ENCODE measurements at places on chromosomes 4 and X.

GRCh38 chr4:84680956-84681355 lies 98.0 kb downstream of the CDS1 start:
- DNase-seq: no peak

- DNase-seq: no peak
Observed at GRCh38 chr4:47490550-47490949, 5.5 kb downstream of the ATP10D start.

GRCh38 chrX:17359500-17359899 lies 15.5 kb upstream of the NHS start:
- no peak for DNase-seq

- no peak for DNase-seq
Observed at GRCh38 chrX:114268643-114269042, 315.2 kb upstream of the HTR2C start.

DNA sequence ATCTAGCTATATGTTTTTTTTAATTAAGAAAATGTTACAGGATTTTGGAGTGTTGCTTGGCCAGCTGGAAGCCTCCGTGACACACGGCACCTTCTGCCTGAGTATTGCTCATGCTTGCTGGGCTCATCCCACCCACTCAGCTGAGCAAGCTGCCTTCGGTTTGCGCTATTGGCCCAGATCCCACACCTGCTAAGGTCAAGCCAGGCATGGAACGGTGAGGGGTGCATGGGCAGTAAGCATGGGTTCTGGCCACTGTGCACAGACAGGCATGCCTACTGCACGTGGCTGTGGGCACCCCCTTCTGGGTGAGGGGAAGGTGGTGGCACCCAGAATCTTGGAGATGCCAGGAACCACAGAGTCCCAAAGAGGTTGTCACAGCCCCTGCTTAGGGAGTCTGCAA lies 1178.4 kb upstream of the PCDH7 start:
- DNase-seq: no peak

DNA sequence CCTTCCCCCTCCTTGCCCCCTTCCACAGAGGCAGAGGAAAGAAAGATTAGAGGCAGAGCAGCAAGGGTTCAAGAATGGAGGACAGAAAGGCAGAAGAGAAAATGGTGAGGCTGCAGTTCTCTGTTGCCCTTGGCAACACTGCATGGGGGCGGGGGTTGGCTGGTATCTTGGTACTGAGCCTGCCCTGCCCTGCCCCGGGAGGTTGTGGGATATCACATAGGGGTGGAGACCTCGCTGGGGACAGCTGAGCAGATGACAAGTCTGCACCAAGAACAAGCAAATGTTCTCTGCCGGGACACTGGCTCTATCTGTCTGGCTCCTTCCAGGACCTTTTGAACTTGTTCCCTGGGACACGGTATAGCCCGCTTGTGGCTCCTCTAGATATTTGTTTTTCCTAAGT lies 39.8 kb downstream of the NHS start:
- no peak for DNase-seq

- DNase-seq: no peak
Observed at GRCh38 chr4:95585016-95585695, 36.4 kb upstream of the UNC5C start.

- no peak for DNase-seq
Observed at GRCh38 chrX:121903961-121904360, 856.6 kb downstream of the GLUD2 start.

DNA sequence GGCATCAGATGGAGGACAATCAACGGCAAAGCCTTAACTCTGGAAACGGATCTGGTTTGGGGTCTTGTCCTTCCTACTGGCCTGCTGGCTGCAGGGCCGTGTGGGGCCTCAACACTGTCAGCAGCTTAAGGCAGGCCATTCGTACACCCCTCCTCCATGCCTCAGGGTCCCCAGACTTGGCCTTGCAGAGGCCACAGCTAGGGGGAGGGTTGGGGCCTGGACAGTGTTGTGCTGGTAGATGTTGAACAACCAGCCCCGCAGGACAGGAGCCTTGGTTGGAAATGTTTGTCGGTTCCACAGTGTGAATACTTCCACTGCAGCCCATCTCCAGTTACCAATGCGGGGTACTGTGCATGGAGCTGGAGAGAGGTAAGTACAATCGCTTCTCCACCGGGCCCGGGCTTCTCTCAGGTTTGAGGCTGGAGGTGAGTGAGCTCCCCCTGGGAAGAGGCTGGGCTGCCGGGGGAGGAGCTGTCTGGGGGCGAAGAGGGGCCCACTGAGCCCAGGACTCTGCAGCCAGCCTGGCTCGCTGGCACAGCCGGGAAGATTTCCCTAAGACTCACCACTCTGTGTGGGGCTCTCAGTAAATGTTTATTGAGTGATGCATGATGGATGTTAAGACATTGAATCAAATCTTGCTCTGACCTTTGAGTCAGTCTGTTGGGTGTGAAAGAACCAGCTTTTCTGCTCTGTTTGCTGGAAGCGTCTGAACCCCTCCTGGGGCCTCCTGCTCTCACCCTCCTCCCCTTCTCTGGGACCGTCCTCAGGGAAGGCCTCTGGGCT lies 19.7 kb upstream of the GPR78 start:
- no peak for DNase-seq

DNA sequence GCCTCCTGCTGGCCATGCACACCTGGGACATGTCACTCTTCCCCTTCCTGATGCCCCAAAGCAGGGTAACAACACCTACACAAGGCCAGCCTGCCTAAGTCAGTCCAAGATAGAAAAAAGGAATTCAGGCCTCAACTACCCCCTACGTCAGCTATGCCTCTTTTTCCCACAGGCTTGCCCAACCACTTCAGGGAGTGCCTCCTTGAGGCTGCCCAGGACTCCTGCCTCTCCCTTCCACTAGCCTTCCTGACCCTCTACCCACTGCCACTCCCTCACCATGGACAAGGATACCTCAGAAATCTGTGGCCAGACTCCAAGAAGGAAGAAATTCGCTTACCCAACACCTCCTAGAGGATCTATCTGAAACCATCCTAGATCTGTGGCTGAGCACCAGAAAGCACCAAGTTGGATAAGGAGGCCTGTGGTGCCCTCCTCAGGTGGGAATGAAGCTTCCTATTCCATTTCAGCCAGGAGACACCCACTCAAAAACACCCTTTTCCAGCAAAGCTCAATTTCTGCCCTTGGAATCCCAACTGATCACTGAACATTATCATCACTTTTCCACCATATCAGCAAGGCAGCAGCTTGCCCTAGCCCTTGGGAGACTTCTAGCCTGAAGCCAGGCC lies 1.8 kb downstream of the KDM5C start:
- no peak for DNase-seq

GRCh38 chr4:27985522-27985921 lies 1124.9 kb downstream of the STIM2 start:
- no peak for DNase-seq

DNA sequence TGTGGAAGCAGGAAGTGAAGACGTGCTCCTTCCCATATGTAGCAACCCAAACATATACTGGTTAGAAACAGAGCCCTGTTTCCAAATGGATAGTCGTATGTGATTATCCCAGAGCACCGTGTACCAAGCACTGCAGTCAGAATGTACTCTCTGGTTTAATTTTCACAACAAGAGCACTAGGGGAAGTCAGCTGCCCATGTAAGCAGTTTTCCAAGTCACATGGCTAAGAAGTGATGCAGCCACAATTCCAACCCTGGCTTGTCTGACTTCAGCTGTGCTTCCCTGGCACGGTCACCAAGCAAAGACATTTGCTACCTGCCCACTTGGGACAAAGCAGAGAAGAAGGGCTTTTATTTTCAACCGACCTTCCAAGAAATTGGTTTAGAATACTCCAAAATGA lies 28.2 kb upstream of the CEP135 start:
- DNase-seq: no peak

DNA sequence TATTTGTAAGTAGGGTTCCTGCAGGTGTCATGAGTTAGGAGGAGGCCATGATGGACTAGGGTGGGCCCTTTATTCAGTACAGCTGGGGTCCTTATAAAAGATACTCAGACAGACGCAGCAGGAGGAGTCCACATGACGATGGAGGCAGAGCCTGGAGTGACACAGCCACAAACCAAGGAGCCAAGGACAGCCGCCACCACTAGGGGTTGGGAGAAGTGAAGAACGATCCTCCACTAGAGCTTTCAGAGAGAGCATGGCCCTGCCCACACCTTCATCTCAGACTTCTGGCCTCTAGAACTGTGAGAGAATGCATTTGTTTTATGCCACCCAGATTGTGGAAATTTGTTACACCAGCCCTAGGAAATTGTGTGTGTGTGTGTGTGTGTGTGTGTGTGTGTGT lies 31.1 kb downstream of the JAKMIP1 start:
- DNase-seq: no peak

DNA sequence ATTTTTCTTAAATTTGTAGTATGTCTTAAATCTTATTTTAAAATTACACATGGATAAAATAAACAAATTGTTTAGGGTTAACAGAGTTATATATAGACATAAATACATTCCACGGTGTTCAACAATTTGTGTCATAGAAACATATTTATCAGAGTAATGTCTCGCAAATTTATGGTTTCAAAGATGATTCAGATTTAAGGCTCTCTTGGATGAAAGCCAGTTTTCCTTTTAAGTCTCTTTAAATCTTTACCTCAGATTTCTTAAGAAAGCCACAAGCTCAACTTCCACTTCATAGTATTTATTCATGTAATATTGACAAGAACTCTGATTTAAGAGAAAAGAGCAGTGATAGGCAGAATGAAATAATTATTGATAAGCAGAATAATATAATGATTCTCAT lies 1254.8 kb upstream of the ADGRL3 start:
- no peak for DNase-seq

DNA sequence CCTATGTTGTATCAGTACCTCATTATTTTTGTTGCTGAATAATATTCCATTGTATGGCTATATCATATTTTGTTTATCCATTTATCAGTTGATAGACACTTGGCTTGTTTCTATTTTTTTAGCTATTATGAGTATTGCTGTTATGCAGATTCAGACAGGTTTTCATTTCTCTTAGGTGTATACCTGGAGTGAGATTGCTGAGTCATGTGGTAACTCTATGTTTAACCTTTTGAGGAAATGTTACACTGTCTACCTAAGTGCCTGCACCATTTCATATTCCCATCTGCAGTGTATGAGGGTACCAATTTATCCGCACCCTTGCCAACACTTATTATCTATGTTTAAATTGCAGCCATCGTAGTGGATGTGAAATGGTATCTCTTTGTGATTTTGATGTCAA lies 43.0 kb upstream of the SH3RF1 start:
- DNase-seq: no peak

DNA sequence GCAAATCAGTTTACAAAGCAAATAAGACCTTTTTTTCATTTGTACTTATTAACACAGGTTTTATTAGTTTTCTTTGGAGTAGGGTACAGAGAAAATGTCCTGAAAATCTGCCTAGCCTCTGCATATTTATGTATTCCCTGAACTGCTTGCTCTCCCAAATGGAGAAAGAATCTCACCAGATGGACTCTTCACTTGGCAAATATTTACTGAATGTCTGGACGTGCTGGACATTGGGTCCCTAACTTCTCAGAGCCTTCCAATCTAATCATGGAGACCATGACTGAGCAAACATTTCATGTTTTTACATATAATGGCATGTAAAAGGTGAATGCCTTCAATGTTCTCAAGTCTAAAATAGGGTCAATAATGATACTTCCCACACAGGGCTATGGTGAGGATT lies 126.0 kb downstream of the CHRDL1 start:
- no peak for DNase-seq

DNA sequence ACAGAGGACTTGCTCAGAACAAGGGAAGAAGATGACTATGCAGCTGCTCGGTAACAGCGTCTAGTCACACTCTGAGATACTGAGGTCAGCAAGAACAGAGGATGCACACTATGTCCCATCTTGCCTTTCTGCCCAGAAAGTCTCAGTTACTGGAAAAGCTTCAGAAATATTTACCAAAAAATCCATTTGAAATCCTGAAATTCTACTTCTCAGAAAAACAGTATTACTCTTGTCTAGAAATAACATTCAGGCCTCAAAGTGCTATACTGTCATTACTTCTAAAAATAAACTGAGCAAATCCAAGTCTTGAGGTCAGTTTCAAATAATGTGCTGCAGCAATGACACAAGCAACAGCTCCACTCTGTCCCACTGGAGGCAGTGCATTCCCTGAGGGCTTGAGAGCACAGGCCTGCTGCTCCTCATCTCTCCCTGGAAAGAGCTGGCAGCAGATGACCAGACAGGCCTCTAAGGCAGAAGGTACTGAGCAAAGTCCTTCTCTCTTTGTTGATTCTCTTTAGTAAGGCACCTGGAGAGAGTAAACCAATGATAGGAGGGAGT lies 76.9 kb downstream of the CAMK2D start:
- DNase-seq: no peak

DNA sequence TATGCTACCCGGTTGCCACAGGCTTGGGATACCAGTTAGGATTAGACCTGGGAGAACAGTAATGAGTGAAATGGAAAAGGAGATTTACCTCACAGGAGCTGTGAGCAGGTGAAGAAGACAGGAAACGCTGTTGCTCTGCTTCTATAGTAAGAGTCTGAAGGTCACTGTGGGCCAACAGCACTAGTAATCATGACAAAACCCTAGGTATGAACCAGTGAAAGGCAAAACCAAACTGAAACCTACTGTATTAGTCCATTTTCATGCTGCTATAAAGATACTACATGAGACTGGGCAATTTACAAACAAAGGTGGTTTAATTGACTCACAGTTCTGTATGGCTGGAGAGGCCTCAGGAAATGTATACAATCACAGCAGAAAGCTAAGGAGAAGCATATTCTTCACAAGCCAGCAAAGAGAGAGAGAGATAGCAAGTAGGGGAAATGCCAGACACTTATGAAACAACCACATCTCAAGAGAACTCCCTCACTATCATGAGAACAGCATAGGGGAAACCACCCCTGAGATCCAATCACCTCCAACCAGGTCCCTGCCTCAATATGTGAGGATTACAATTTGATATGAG lies 736.7 kb upstream of the INTU start:
- no peak for DNase-seq

DNA sequence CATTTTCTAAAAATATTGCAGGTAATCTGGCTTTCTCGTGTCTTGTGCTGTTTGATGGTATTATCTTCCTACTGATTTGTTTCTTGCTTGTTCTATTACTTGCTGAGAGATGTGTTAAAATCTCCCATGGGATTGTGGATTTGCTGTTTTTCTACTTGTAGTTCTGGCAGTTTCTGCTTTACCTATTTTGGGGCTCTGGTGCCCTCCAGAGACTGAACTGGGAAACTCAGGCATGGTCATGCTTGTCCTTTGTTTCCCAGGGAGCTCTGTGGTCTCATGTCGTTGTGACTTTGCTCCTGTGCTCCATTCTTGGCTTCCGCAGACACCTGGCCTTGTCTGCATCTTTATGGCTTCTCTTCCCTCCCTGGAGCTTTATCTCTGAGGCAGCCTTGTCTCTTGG lies 39.5 kb downstream of the NSD2 start:
- DNase-seq: no peak

DNA sequence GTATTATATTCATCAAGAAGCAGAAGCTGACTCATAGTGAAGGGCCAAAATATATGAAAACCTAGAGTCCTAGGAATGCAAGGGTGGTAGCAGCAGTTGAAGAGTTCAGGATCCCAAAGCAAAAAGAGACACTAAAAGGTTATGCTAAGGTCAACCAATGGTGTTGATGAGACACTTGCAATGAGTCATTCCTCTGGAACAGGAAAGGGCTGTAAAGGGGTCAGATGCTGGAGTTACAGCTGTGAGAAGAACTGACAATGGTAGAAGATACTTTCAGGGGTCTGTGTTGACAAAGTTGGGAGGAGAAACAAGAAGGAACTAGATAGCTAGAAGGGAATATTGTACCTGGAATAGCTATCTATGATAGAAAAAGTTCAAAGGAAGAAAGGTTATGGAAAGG lies 47.5 kb downstream of the ZGRF1 start:
- DNase-seq: no peak
